Jurkat, Clone E6-1 (cell line): ENCODE measurements at places on chromosomes 3 and 15.

DNA sequence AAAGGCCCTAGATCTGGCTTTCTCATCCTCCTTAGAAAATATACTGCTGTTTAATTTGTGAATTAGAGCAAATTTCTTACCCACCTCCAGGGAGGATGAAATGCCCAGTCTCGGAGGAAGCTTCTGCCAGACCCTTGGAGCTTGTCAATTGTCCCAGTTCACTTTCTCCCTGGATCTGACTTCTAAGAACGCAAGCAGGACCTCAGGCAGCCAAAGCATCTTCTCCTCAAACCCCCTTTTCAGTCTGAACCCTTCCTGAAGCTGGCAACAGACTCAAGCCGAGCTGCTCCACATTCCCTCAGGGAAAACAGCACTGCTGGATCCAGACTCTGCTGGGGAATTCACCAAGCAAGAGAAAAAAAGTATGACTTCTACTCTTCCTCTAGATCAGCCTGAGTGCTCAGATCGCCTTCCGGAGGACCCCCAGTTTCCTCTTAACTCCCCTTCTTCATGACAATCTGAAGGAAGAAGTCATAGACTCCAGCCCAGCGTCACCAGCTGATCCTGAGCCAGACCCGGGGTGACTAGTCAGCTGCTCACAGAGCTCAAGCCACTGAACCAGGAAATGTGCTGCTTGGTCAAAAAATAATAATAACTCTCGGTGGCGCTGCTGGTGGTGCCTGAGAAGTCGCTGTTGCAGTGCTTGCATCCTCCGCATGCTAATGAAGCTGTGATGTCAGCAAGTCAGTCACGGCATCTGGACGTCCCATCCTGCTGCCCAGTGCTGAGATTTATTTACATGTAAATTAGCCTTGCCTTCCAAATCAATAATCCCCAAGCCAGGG lies at the start of gene PRICKLE2:
Gene PRICKLE2, minus strand, starts transcription at position 641 of the 785 bp plus-strand sequence. CDS start 26,539 bp downstream, outside the sequence.
- DNase-seq, result no peak

- peak; percentile 99 for DNase-seq
Measured at GRCh38 chr3:18087988-18088387, 337.2 kb downstream of the SATB1 start.

GRCh38 chr3:484341-484740 lies 287.8 kb downstream of the CHL1 start:
- DNase-seq, result no peak

- no peak for DNase-seq
Measured at GRCh38 chr15:92343924-92344643, 49.6 kb upstream of the ST8SIA2 start.

GRCh38 chr15:32824777-32825176 lies 107.0 kb downstream of the GREM1 start:
- DNase-seq, result no peak

DNA sequence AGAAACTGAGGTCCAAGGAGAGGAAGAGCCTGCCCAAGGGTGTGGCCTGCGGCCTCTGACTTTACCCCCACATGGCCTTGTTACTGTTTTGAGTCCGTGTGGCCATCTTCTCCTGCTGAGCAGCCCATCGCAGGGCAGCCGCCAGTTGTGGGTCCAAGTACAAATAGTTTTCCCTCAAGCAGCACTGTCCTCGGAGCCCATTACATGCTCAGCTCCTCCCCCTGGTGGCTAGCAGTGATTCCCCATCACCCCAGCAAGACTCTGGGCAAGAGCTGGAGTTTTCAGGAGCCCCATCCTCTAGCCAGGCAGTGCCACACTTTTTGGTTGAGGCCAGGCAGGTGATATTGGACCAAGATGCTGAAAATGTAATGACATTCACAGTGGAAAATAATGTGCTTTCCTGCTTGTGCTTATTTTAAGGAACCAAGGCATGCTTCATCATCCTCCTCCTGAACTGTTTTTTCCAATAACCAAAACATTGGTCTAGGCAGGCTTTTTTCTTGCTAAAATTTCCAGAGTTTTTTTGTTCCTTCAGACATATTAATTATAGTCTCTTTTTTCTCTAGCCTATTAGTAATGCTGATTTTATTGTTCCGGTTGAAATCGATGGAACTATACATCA lies 23.2 kb upstream of the VILL start:
- peak; percentile 51 for DNase-seq

- DNase-seq, result no peak
Measured at GRCh38 chr3:151477591-151478334, 16.9 kb upstream of the IGSF10 start.

DNA sequence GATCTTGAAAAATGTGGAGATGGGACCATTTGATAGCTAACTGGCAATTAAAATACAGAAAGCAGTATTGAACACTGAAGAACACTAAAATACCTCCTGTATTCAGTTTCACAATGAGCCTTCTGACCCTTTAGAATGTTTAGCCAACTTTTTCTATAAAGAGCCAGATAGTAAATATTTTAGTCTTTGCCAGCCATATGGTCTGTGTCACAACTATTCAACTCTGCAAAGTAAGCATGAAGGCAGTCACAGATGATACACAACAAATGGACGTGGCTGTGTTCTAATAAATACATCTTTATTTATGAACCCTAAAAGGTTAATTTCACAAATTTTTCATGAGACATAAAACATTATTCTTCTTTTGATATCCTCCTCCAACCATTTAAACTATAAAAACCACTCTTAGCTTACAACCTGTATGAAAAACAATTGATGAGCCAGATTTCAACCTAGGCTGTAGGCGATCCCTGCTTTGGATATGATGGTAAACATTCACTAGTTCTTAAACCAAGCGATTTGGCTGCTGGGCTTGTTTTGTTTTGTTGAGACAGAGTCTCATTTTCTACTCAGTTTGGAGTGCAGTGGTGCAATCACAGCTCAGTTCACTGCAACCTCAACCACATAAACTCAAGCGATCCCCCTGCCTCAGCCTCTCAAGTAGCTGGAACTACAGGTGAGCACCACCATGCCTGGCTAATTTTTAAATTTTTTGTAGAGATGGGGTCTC lies 13.6 kb upstream of the CSPG5 start:
- no peak for DNase-seq

DNA sequence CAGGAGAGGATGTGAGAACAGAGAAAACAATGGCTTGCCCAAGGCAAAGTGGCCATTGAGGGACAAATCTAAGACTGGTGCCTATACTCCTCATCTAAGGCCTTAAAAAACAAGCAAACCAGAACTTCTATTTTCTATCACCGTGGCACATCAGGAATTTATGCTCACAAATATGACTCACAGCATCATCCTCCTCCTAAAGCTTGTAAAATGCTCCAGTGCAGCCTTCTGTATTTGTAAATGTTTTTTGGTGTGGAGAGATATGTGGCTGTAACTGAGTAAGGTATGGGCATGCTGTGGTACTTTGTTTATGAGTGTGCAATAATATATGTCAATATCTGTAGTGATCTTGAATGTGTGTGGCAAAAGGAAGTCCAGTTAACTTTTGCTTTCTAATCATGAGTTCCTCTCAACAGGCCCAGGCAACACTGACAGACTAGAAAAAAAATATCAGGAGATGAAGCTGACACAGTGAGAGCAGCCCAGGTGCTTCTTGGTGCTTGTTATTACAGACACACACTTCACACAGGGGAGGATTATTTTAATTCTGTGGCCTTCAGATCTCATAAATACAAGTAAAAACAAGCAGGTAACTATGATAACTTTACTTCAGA lies 60.3 kb downstream of the CTNNB1 start:
- DNase-seq, result no peak
